ENCODE measurements at places on chromosomes 3 and 15. TPM values are rescaled to one million over a fixed set of nuclear protein-coding genes. Genes with fewer than 3 reads are reported as not detected.

DNA sequence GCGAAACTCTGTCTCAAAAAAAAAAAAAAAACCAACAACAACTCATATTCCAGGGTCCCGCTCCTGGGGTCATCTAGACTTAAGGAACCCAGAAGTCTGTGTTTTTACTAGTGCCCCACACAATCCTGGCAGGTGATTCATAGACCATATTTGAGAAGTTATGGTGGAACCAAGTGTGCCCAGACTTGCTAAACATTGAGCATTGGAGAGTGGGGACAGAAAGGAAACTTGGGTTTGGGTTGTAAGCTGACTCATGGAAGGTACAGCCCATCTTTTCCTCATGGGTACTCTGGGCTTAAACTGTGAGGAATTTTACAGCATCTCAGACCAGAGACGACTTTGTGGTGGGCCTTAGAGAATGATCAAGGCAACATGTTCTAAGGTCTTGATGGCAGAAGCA lies 18.3 kb upstream of the IGF2BP2 start:
- DNase-seq, result no peak

GRCh38 chr15:79136434-79137046 lies 46.0 kb upstream of the RASGRF1 start:
- DNase-seq, result no peak

Gene TNFAIP8L3
- 21.7 TPM for total RNA-seq

- no peak for DNase-seq
These were observed 321.9 kb upstream of the RASGRP1 start for GRCh38 chr15:38886315-38887163.

Gene SLC12A1
- not detected for total RNA-seq

Gene HPS3
- total RNA-seq, result 17.1 TPM

DNA sequence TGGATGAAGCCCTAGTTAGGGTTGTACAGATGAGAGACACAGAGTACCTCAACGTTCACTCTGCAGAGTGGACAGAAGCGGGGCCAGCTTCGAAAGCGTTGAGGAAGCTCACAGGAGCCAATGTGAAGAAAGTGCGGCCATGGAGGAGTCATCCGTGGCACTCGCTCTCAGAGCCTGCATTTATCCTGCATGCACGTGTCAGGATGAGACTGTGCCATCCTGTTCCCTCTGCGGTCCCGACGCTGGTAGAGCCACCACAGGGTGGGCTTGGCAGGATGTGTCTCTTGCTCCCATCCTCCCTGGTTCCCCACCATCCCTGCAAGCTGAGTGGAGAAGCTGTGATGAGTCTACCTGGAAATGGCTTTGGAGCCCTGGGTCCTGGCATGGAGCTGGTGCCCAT lies 39.3 kb downstream of the KLHL25 start:
- DNase-seq, result no peak

GRCh38 chr3:108103040-108103751 lies 12.4 kb upstream of the CD47 start:
- no peak for DNase-seq

DNA sequence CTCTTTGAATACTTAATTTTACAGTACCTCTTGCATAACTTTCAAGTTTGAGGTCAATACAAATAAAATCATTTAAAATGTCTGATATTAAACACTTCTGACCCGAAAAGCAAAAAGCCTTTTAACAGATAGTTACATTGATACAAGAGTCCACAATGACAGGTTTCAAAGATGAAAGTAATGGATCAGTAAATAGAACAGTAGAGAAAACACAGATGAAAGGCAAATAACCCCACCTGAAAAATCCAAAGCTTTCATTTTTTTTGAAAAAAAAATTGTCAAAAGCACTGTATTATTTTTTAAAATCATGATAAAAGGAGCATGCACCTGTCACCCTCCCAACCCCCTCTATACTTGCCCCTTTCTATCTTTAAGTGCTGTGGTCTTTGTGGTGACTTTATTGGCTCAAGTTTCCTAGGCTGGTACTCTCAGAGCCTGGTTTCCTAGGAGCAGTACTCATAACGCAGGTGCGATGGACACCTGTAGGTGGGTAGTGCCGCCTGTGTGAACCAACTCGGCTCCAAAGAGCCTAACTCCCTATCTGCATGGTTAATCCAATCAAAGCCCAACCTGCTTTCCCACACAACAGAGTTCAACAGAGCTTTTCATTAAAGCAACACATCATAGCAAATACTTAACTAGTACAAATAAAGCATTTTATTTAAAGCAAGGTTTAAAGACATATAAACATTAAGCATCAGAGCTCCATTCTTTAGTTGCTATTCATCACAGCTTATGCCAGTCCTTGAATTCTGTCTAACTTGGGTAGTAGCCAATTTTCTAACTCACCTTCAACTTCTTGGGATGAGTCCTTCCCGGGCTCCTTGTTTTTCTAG lies 32.2 kb downstream of the LIPC start:
- DNase-seq, result no peak

Gene TRPC1
- total RNA-seq, result 11.2 TPM

DNA sequence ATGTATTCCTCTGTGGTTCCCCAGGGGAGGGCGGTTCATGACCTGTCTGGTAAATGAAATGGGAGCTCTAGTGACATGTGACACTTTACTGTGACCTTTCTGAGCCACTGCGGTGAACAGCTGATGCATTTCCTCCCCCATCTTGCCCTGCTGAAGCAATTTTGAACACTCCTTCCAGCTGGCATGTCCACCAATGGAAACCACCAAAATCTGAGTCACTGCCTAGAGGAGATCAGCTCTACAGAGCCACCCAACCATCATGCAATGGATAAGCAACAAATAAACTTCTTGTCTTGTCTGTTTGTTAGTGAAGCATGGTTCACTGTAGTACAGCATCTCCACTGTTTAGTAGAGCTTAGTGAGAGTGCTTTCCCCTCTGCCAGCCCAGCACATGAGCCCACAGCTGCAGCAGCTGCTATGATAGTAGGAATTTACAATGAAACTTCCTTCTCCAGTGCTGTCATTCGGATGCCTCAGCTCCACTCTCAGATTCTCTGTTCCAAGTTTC lies 479.4 kb downstream of the NTRK3 start:
- no peak for DNase-seq

- no peak for DNase-seq
These were observed 233.9 kb upstream of the GBE1 start for GRCh38 chr3:81995329-81995728.

- DNase-seq, result no peak
These were observed 175.0 kb upstream of the TLE3 start for GRCh38 chr15:70272565-70273355.

DNA sequence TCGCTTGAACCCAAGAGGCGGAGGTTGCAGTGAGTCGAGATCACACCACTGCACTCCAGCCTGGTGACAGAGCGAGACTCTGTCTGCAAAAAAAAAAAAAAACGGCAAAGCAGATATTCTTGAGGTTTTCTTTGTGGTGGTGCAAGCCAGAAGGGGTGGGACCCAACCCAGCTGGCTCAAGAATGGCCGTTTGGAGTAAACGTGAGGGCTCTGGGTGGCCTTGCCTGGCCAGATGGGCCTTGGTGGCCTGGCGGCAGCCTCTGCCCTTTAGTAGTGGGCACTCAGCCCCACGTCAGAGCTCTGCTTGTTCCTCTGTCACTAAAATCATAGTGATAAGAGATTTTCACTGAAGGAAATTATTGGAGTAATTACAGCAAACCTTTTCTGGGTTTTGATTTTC lies 50.5 kb downstream of the ATP1B3 start:
- no peak for DNase-seq

GRCh38 chr3:169218314-169218983 lies 445.1 kb downstream of the MECOM start:
- DNase-seq, result no peak

DNA sequence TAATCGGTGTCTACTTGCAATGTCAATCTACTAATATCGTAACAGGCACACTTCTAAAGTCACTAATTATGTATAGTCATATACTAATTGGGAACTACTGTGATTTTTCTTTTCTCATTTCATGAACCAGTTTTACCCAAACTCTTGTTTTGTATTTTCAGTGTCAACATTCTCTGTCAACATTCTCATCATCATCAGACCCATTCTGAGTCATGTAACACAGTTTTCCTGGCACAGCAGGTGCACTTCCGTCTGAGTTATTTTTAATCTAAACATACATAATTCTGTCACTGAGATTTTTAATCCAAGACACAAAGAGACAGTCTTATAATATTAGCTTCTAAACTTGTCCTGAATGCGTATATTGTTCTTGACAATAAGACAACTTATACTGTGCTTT lies 205.1 kb upstream of the EIF1B start:
- no peak for DNase-seq

- DNase-seq, result no peak
These were observed 20.2 kb upstream of the CORO2B start for GRCh38 chr15:68558318-68559305.

GRCh38 chr3:8220291-8220690 lies 281.3 kb upstream of the LMCD1 start:
- no peak for DNase-seq

Gene CHRNB4
- total RNA-seq, result not detected

- DNase-seq, result no peak
These were observed 180.8 kb downstream of the UNC13C start for GRCh38 chr15:54159012-54159411.

GRCh38 chr3:43077707-43078106 lies 28.2 kb downstream of the POMGNT2 start:
- DNase-seq, result no peak

Gene TNIK
- total RNA-seq, result 6.1 TPM

DNA sequence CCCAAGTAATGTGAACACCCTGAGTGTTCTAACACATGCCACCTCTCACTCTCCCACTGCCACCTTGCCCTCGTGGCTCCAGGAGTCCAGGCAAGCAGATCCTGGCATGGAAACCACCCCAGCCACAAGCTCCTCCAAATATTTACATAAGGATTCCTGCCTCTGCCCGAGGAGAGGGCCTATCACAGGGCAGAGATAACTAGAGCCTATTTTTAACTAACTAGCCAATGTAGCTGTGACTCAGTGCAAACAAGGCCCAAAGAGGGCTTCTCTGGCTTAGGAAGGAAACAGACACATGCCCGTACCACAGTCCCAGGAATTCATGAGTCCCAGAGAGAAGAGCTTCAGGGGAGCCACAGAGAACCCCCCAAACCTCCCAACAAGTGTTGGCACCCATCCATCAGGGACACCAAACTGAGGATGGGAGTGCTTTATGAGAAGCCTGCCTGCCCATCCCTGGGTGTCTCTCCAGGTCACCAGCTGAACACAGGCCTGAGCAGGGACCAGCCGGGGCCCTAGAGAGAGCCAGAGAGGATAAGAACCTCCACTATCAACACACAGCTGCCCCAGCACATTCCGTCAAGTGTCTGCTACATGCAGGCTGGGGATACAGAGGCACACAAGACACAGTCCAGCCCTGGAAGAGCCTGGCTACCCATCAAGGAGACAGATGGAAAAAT lies 9.2 kb downstream of the FYCO1 start:
- no peak for DNase-seq
